ENCODE measurements at places on chromosomes 2 and 18.

DNA sequence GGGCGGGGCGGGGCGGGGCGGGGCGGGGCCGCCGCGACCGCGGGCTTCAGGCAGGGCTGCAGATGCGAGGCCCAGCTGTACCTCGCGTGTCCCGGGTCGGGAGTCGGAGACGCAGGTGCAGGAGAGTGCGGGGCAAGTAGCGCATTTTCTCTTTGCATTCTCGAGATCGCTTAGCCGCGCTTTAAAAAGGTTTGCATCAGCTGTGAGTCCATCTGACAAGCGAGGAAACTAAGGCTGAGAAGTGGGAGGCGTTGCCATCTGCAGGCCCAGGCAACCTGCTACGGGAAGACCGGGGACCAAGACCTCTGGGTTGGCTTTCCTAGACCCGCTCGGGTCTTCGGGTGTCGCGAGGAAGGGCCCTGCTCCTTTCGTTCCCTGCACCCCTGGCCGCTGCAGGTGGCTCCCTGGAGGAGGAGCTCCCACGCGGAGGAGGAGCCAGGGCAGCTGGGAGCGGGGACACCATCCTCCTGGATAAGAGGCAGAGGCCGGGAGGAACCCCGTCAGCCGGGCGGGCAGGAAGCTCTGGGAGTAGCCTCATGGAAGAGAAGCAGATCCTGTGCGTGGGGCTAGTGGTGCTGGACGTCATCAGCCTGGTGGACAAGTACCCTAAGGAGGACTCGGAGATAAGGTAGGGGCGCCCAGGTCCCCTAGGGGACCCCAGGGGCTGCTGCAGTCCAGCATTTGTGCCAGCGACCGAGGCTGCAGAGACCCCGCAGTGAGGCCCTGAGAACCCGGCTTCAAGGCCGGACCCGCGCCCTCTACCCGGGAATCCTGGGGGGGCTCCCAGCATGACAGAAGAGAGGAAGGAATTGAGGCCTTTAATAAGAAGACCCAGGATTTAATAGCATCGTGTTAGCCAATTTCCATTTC lies at the start of gene KHK:
KHK (plus strand) TSS at position 49 of the 870 bp plus-strand sequence; CDS start at position 537, 488 bp downstream.
- H3K36me3 ChIP-seq, result no peaks in the 10 kb centered on the region
- peaks cover 13% of the 10 kb centered on the region for H3K4me1 ChIP-seq
- no peaks in the 10 kb centered on the region for H3K27me3 ChIP-seq
- DNase-seq, result no peak
- peak within 1 kb of the TSS; percentile 74 for H3K4me3 ChIP-seq

DNA sequence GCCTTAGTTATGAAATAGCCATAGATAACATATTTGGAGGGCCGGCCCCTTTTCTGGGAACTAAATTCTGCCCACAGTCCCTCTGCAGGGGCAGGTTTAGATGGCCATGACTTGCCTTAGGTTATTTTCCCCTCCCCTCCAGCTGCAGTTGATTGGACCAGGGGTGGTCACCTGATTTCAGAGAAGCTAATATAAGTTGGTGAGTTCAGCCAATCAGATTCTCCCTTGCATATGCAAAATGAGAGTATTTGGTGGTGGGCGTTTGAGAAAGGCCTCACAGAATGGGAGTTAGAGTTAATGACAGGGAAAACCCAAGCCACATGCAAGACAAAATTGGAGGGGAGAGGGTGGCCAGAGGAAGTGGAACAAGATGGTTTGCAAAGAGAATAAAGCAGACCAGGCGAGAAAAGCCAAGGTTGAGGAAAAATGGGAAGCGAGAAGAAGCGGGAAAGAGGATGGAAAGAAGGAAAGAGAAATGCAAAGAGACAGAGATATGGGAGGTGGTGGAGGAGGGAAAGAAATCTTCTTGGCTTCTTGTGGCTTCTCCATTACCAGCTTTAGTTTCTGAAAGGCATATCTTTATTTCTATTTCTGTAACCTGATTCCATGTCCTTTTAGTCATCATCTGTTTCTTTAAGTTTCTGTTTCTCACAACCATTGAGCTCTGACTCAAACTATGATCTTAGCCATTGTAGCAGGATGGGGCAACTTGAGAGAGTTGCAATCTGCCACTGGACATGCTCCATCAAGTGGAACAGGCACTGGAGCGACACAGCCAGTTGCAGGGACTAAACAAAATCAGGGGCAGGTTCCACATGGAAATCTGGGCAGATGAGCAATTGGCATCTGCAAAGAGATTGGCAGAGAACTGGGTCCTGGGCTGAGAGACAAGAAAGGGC lies 108.1 kb upstream of the SIX3 start:
- DNase-seq, result no peak
- no peaks in the 10 kb centered on the region for H3K36me3 ChIP-seq
- no peaks in the 10 kb centered on the region for H3K27me3 ChIP-seq
- H3K4me3 ChIP-seq, result no peak overlapping the region

GRCh38 chr18:52237551-52237950 lies 102.4 kb upstream of the DCC start:
- no peaks in the 10 kb centered on the region for H3K27me3 ChIP-seq
- no peak for DNase-seq
- no peak overlapping the region for H3K27ac ChIP-seq
- H3K4me3 ChIP-seq, result no peak overlapping the region
- H3K36me3 ChIP-seq, result no peaks in the 10 kb centered on the region
- H3K4me1 ChIP-seq, result no peaks in the 10 kb centered on the region

DNA sequence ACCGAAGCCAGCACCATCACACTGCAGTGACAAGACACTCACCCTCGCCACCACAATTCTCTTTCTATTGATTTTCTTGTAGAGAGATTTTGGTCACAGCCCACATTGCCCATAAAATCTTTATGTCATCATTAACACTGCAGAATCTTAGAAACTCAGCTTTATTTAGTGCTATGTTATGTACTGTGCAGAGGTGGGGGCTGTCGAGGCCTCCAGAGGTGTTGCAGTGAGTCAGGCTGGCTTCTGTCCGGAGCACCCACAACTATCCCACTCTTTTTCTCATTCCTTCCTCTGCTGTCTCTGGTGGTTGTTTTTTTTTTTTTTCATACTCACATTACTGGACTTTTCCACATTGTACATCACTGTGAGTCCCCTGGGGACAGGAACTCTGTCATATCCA lies 677.4 kb upstream of the HS6ST1 start:
- H3K4me1 ChIP-seq, result no peaks in the 10 kb centered on the region
- DNase-seq, result no peak
- no peaks in the 10 kb centered on the region for H3K27me3 ChIP-seq
- no peak overlapping the region for H3K4me3 ChIP-seq
- no peaks in the 10 kb centered on the region for H3K36me3 ChIP-seq

GRCh38 chr2:112065966-112066365 lies 10.9 kb downstream of the TMEM87B start:
- no peak overlapping the region for H3K27ac ChIP-seq
- H3K4me1 ChIP-seq, result no peaks in the 10 kb centered on the region
- no peak for DNase-seq
- H3K27me3 ChIP-seq, result no peaks in the 10 kb centered on the region
- peaks cover 4% of the 10 kb centered on the region for H3K36me3 ChIP-seq
- H3K4me3 ChIP-seq, result no peak overlapping the region

DNA sequence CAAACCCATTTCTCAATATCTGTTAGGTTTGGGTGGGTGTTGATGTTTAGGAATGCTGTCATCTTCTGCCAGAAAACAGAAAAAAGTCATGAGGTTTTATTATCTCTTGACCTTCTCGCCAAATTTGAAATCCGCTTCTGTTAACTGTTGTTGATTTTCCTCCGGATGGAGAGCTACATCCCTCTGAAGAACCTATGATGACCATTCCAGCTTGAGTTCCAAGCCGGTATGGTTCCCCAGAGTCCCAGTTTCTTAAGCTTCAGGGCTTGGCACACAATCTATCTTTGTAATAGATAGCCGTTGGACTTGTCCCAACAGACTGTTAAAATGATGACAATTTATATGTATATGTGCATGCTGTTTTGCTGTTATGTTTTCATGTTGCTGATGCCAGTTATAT lies 1201.0 kb downstream of the LRP1B start:
- no peak for DNase-seq
- no peaks in the 10 kb centered on the region for H3K27me3 ChIP-seq
- no peak overlapping the region for H3K4me3 ChIP-seq
- H3K36me3 ChIP-seq, result no peaks in the 10 kb centered on the region

- no peak overlapping the region for H3K4me3 ChIP-seq
- DNase-seq, result no peak
- no peaks in the 10 kb centered on the region for H3K36me3 ChIP-seq
- H3K4me1 ChIP-seq, result no peaks in the 10 kb centered on the region
- H3K27ac ChIP-seq, result no peak overlapping the region
- no peaks in the 10 kb centered on the region for H3K27me3 ChIP-seq
These were observed 109.8 kb downstream of the GALNT14 start for GRCh38 chr2:31028417-31028816.

DNA sequence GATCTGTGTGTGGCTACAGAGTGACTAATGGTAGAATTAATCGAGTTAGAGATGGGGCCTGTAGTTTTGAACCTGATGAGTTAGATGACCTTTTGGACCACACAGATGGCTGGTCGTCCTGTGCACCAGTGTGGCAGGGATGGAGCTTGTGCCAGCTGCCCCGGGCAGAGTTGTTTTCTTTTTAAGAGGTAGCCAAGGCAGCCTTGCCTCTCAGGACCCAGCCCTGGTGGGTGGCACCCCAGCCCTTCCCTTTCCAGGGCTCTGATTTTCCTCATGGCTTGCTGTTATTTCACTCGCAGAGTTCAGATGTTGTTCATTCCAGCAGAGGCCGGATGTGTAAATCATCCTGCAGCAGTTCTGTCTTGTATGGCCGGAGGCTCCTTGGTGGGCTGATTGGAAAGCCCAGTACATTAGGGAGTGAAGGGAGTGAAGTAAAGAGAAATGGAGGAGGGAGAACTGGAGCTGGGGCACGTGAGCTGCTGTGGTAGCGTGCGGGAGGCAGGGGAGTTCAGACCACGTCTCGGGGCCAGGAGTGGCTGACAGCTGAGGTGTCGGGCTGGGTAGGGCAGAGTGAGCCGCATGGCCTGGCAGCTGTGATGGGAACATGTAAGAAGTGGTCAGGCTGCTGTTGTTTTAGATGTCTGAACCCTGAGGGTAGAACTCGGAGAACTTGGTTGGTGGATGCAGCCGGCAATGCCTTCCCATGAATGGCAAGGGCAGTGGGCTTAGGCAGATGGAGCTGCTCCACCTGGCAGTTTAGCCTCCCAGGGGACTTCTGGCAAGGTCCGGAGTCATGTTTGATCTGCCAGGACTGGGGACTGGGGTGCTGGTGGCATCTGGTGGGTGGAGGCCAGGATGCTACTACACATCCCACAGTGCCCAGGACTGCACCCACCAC lies 28.8 kb downstream of the ASAP2 start:
- no peaks in the 10 kb centered on the region for H3K36me3 ChIP-seq
- H3K4me1 ChIP-seq, result peaks cover 42% of the 10 kb centered on the region
- no peak for DNase-seq
- H3K27me3 ChIP-seq, result no peaks in the 10 kb centered on the region
- H3K4me3 ChIP-seq, result no peak overlapping the region
- H3K27ac ChIP-seq, result no peak overlapping the region
